H4 (cell line): ENCODE measurements at places on chromosomes 2 and 18.
A peak's percentile ranks its signal among the peaks of the same experiment; 100 is the strongest.

DNA sequence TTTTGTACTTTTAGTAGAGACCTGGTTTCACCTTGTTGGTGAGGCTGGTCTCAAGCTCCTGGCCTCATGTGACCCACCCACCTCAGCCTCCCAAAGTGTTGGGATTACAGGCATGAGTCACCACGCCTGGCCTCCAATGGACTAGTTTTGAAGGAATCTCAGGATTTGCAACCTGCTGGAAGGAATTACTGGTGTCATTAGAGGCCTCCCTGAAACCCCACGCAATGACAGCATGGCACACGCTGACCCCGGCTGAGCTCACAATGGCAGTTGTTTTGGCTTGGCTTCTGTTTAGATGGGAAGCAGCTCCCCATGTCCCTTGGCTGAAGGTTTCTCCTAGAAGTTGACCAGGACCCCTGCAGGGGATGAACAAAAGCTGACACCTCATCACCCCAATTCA is 23.1 kb upstream of the COPS8 start:
- peak; percentile 27 for DNase-seq

GRCh38 chr2:5988120-5988519 is 295.9 kb downstream of the SOX11 start:
- DNase-seq: no peak

- DNase-seq: peak; percentile 79
These were observed 14.8 kb upstream of the SMAD2 start for GRCh38 chr18:47944972-47945852.

GRCh38 chr2:232696609-232697058 is 497 bp upstream of the GIGYF2 start:
- DNase-seq: no peak

DNA sequence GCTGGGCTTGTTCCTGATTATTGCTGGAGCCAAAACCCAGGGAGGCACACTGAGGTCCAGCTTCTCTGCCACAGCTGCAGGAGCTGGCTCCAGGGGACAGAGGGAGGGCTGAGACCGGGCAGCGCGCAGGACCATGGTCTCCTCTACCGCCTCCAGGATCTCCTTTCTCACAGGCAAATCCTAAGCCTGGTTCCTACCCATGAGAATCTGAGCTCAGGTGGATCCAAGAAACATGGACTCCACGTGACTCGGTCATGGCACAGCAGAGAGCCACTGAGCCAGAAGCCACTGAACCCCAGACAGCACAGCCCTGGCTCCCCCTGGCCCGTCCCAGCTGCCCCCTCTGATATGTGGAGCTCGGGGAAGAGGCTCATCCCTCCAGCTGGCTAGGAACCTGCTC is 653.4 kb upstream of the ID2 start:
- DNase-seq: no peak

DNA sequence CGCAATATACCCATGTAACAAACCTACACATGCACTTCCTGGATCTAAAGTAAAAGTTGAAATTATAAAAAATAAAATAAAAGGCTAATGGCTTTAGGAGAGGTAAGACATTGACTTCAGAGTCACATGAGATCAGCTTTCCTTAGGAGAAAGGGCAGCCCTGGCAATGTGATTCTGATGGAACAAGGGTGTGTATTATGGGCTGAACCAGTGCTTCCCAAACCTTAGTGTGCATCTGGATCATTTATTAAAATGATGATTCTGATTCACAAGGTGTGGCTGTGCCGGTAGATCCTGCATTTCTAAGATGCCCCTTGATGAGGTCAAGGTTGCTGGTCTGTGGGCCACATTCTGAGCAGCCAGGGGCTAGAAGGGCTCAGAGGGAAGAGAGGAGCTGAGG is 42.6 kb downstream of the LAMA3 start:
- no peak for DNase-seq

GRCh38 chr2:152740743-152741328 is 22.4 kb downstream of the ARL6IP6 start:
- peak; percentile 56 for DNase-seq
